ENCODE measurements at places on chromosomes 5 and 9. TPM values are rescaled to one million over a fixed set of nuclear protein-coding genes. Genes with fewer than 3 reads are reported as not detected.

The SREK1IP1 gene
- total RNA-seq, result 8.8 TPM

The PDLIM4 gene
- 118 TPM for total RNA-seq

The RNF183 gene
- not detected for total RNA-seq

The LCN9 gene
- not detected for total RNA-seq

The DOLK gene
- total RNA-seq, result 32.1 TPM

The IFNB1 gene
- total RNA-seq, result not detected

- DNase-seq, result no peak
Observed at GRCh38 chr9:83601463-83601862, 21.5 kb upstream of the IDNK start.

- no peak for DNase-seq
Observed at GRCh38 chr9:120885958-120886357, 9.0 kb upstream of the PHF19 start.

DNA sequence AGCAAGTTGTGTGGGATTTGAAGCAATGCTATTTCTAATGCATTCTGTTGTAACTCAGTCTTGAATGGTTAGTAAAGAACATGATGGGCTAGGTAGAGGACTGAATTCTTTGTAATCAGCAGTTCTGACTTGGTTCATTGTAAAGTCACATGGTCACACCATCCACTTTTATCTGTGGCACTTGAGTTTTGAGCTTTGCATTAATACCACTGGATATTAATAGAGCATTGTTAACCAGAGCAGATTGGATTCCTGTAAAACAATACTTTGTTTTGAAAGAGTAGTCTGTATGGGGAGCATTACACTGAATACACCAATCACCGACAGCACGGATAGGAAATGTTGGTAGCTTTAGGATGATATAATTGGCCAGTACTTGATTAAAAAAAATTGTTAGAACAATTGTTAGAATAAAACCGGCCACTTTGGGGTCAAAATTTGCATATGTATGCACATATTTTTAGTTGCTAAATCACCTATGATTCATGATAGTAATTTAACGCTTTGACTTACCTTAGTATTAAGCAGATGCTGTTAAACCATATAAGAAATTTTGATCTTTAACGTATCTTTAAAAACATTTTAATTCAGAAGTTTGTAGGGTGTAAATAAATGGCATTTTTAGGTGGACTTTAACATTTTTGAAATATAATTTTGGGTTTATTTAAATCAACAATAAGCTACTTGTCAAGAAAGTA is 17.4 kb downstream of the SLC12A2 start:
- DNase-seq, result no peak

- DNase-seq, result no peak
Observed at GRCh38 chr9:128634651-128635262, 21.9 kb downstream of the DYNC2I2 start.

GRCh38 chr9:112556497-112557442 is 70.1 kb downstream of the KIAA1958 start:
- no peak for DNase-seq

- no peak for DNase-seq
Observed at GRCh38 chr9:72382405-72382804, 17.4 kb upstream of the ZFAND5 start.

GRCh38 chr9:129343424-129344375 is 165.6 kb upstream of the IER5L start:
- DNase-seq, result no peak

- no peak for DNase-seq
Observed at GRCh38 chr9:78919701-78920100, 622.8 kb downstream of the PSAT1 start.

DNA sequence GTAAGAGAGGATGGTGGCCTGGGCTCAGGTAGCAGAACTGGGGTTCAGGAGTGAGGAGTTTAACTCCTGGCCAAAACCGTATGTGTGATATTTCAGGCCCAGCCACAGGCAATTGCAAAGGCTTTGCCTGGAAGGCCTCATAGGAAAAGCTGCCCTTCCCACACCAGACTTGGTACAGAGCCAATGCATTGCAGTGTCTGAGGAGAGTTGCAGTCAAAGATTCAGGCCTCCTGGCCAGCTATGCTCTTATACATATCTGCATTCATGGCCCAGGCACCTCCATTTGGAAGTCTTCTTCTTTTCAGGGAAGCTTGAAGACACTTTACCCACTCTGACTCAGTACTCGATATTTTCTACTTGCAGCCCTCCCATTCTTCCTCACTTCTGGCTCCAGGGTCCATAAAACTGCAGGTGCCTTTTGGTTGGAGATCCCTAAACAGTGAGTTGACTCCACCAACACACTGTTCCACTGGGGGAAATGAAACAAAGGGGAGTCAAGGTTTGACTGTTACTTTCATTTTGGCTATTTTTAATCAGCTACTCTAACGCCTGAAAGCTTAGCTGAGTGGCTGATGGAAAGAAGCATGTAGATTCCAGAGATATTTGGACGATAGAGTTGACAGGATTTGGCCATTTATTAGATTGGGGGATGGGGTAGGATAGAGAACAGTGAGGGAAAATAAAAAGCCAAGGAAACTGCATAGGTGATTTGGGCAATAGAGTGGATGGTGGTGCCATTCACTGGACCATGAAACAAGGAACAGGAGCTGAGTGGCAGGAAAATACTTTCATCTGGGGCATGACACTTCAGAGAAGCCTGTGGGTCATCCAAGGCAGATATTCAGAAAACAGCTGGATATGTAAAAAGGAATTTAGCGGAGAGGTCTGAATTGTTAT is 30.6 kb upstream of the IL33 start:
- no peak for DNase-seq
